ENCODE measurements at places on chromosomes 6 and 20.

DNA sequence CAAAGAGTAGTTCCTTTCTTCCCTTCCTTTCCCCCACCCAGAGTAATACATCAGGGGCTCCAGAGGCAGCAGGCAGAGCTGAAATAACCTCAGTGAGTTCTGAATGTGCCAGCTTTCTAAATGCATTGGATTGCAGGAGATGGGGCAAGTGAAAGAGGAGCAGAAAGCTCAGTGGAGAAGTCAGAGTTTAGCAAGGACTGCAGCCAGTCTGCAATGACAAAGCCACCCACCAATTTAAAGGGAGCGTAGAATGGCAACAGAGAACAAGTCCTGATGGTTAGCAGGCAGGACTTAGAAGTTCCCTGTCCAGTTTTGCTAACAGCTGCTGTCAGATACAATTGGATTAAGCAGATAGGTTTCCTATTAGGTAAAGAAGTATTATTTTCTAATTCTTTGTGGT, 203.4 kb upstream of the RIN2 start:
- DNase-seq = no peak

GRCh38 chr6:105184921-105185320, 5.1 kb upstream of the POPDC3 start:
- peak; percentile 64 for DNase-seq

- no peak for DNase-seq
Measured at GRCh38 chr6:97306544-97307320, 23.7 kb upstream of the MMS22L start.

GRCh38 chr6:40347571-40348011, 239.6 kb downstream of the LRFN2 start:
- DNase-seq = no peak

DNA sequence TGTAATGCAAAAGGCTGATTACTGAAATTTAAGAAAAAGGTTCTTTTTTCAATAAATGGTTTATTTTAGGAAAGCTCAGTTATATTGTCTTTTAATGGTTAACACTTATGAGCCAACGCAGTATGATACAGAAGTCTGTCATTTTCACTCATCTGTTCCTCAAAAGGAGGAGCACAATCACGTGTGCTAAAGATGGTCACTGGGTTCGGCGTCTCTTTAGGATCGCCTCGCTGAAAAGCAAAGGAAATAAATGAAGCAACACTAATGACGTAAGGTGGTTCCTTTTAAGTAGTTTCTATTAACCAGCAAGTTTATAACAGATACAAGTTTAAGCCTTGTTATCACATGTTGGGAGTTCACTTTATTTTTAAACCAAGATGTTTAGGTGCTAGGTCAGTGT, 125.7 kb downstream of the MAP3K4 start:
- no peak for DNase-seq

DNA sequence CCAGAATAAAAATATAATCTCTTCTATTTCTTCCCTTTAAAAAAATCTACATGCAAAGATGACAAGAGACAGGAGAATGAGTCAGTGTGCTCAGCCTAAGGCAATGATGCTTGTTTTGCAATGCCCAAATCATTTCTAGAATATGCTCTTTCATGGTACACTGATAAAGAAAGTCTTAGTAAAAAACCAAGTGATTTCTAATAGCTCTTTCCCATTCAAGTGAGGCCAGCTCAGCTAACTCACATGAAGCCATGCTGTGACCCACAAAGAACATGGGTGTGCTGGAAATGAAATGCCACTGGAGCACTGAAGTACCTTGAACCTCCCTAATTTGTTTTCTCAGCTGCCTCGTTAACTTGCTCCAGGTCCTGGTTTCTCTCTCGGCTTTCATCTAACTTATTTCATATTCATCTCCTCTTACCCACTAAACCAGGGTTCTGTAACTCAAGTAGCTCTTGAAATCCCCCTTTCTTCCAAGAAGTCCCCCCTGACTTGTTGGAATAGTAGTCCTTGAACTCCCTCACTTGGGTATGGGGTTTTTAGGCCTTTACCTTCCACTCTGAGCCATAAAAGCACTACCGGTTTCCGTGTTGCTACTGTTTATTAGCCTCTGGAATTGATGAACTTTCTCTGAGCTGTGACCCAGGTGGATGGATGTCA, 92.7 kb downstream of the IRF4 start:
- DNase-seq = peak; percentile 52

DNA sequence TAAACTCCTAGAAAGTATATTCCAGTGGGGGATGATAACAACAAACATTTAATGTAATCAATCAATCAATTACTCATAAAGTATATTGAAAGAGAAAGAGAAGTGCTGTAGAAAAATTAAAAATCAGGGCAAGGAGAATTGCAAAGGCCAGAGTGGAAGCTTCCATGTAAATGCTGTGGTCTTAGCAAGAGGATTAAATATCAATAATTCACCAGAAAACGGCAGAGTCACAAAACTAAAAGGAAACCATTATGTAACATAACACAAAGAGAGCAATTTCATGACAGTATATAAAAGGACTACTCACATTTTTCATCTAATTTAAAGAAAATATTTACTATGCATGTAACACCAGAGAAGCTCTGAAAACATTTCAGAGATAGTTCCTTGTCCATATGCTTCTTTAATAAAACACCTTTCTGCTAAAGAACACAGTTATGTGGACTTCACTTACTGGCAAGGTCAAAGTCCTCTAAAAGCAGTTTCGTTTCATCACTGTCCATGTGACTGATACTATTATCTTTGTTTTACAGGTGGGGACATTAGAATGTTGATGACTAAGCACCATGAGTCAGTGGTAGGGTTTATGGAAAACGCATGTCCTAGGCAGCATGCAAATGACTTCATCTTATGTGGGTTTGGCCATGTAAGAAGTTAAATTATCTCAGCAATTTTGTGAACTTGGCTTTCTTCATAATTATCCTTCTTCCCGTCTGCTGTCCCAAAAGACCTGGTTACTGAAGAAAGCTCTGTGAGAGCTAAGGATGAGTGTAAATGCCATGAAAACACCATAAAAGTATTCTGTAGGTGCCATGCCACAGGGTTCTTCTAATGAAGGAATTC, 185.8 kb upstream of the TENT5A start:
- DNase-seq = peak; percentile 72

- no peak for DNase-seq
Measured at GRCh38 chr6:90266905-90267621, 29.6 kb downstream of the BACH2 start.

- DNase-seq = peak; percentile 32
Measured at GRCh38 chr6:6851059-6851948, 256.5 kb upstream of the RREB1 start.

- DNase-seq = no peak
Measured at GRCh38 chr20:5735845-5736510, 14.2 kb upstream of the SHLD1 start.

GRCh38 chr6:144897441-144897921, 612.3 kb downstream of the UTRN start:
- peak; percentile 96 for DNase-seq

DNA sequence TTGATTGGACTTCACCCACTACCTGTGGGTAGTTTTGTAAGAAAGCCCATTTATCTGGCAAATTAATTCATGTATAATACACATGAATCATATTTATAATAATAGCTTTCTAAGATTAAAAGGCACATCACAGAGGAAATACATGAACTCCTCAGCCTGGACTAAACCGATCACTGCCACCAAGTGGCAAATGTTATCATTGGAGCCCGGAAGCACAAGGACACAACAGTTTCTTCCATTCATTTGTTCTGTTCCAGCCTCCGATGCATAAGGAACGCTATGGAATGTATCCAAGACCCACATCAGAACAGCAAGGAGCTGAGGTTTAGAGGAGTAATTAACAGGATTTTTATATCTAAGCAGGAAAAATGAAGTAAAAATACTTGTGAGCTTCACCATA, 13.9 kb upstream of the IPCEF1 start:
- peak; percentile 49 for DNase-seq

- DNase-seq = no peak
Measured at GRCh38 chr20:21705575-21706260, at the start of gene PAX1. Gene PAX1 (plus strand): TSS chr20:21705664. CDS start chr20:21705713, 49 bp downstream.

GRCh38 chr6:149293244-149293643, 24.3 kb upstream of the TAB2 start:
- no peak for DNase-seq

DNA sequence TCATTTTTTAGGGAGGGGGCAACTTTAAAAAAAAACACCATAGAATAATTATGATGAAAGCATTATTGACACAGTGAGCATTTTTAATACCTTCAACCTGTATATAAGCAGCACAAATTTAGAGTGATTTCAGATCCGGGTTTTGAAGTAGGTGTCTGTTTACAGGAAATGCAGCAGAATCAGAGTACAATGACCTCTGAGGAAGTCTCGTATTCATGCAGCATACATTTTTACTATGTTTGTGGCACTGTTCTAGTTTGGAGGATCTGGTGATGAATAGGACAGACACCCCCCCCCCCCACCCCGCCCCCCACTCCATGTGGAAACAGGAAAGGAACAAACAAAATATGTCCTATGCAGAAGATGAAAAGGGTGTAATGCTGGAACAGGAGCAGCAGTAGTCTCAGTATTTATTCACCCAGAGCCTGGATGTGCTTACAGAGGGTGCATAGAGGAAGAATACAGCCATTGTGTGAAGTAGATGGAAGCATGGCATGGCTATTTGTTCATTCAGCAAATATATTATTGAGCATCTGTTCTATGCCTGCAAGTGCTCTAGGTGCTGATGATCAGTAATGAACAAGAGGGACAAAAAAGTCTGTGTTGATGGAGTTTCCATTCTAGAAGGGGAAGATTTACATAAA, 19.7 kb downstream of the VAPB start:
- DNase-seq = no peak

DNA sequence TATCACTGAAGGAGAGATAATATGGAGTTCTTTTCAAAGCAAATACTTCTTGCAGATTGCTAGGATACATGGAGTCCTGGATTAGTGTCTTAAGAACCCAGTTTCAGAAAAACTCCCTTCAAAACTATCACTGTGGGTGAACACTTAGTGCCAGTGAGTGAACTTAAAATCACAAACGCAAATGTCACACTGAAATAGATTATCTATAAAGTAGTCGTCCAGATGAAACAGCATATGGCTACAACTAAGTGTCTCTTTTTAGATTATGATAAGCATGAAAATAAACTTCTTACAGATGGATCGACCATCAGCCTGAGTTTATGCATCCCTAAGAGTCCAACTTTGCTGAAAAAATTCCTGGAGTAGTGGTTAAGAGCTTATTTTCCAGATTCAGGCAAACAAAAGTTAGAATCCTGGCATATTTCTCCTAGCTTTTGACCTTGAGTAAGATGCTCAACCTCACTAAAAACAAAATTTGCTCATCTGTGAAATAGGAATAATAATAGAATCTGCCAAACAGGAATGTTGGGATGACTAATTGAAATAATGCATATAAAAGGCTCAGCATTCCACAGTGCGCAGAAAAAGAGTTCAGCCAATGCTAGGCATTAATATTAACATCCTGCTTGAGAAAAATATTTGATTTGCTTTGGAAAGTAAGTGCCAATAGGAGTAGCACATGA, 70.4 kb downstream of the DOK5 start:
- DNase-seq = no peak

- DNase-seq = no peak
Measured at GRCh38 chr20:24948939-24949679, at the start of gene CST7. Gene CST7 (plus strand): TSS chr20:24949269. CDS start chr20:24949506, 237 bp downstream.

- no peak for DNase-seq
Measured at GRCh38 chr6:156016186-156016976, 560.7 kb upstream of the NOX3 start.

DNA sequence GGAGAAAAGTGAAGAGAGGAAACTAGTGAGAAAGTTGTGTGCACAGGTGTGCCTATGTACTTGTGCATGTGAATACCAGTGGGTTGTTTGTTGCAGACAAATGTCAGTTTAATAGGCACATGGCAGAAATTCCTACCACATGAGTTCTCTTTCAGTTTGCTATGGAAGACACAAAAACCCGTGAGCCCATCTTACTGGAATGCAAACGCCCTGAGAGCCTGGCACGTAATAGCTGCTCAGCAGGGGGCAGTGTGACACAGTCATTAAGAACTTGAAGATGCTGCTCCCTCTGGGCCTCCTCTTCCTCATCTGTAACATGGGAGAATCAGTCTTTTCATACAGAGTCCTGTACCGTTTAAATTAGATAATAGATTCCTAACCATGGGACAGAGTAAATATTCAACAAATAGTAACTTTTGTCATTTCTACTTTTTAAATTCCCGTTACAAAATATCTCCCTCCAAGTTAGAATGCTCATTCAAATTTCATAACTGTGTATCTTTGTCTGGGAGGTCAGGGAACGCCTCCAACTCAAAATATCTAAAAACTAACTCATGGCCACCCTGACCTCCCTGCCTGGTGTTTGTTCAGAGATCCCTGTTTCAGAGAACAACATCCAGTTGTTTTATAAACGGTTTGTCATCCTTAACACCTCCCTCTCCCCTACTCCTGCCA, 802.9 kb downstream of the MAFB start:
- DNase-seq = peak; percentile 83

DNA sequence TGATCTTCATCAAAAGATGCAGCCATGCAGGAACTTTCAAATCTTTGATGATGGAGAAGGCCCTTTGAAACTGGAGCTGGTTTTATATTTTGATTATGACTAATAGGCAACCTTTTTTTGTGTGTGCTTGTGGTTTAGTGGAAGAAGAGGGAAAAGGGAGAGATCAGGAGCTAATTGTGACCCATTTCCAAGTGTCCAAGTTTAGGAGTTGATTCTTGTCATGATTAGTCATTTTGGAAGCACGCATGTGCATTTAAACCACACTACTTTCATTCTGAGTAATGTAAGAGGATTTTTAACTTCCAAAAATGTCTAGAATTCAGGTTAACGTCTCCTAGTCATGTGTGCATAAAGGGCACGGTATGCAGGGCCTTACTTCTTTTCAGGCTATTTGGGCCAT, 3.5 kb downstream of the FOXO3 start:
- DNase-seq = peak; percentile 88

DNA sequence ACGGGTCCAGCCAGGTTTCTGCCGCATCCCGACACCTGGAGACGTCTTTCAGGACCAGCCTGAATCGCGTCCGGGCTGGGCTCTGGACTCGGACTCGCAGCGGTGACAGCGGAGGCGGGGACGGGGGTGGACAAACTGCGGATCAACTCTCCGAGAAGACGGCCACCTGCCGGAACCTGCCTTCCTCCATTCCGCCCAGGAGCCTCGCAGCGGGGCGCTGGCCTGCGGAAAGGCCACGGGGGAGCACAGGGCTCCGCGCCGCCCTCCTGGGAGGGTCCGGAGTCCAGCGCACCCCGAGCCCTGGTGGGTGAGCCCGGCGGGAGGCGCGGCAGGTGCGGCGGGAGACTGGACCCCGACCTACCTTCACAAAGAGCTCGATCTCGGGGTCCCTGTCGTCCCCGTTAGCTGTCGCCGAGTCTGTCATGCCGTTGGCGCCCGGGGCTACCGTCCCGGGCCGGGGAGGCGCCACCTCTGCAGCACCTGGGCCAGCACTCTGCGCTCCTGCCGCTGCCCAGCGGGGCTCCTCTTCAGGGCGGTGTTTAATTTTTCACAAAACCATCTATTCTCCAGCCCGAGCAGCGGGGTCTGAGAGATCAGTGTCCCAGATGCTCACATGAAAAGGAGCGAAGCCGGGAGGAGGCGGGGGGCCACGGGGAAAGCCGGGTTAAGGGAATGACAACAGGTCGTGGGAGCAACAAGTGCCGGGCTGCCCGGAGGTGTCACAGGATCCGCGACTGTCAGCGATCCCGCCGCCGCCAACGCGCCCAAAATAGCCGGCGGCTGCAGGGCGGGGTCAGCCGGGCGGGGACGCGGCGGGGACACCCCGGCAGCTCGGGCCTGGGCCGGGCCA, at the start of gene CLIC5:
CLIC5 (minus strand) TSS at position 742 of the 850 bp plus-strand sequence; CDS start at position 424, 318 bp downstream.
- no peak for DNase-seq
